ENCODE measurements at places on chromosomes 13 and 19.

GRCh38 chr13:46795321-46795720 is 1.6 kb downstream of the ESD start:
- DNase-seq, result no peak

- peak; percentile 85 for DNase-seq
Observed at GRCh38 chr19:45767410-45767880, 1.6 kb downstream of the SIX5 start.

DNA sequence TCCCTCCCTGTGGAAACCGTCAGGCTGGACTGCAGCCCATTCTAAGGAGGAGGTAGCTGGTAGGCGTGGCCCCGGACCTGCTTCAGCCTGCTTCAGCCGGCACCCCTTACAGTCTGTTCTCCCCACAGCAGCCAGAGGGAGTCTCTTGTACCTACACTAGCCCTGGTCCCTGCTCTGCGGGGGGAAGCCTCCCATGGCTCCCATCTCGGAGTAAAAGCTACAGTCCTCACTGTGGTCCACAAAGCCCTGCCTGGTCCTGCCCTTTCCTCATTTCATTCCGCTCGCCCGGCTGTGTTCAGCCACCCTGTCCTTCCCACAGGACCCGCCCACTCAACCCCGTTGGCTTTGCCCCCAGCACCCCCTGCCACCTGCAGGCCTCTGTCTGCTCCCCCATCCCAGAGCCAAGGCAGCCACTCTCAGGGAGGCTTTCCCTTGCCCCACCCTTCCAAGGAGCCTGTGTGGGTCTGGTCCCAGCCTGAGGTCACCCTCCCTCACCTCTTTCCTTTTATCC is 1.3 kb downstream of the PGLYRP1 start:
- no peak for DNase-seq

DNA sequence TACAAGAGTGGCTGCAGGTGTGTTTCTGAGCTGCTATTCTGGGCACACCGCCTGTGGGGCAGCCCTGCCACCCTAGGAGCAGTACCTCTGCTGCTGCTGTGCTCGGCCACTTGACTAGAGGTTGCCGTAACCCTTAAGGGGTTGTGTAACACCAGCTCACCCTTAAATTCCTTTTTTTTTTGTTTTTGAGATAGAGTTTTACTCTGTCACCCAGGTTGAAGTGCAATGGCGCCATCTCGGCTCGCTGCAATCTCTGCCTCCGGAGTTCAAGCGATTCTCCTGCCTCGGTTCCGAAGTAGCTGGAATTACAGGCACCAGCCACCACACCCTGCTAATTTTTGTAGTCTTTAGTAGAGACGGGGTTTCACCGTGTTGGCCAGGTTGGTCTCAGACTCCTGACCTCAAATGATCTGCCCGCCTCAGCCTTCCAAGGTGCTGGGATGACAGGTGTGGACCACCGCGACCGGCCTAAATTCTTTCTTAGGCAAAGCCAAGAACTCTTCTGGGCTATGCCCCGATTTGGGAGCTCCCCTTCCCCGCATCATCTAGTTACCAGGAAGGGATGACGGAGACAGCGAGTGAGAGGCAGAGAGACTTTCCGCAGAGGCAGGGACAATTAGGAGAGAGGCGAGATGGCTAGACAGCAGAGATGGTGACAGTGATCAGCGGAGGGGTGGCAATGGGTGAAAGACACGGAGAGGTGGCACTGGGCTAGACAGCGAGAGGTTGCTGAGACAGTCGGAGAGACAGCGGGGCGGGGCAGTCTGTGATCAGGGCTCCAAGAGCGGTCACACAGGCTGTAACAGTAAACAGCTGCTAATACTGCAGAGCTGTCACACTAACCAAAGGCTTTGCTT is 4.4 kb upstream of the LILRA5 start:
- DNase-seq, result no peak

DNA sequence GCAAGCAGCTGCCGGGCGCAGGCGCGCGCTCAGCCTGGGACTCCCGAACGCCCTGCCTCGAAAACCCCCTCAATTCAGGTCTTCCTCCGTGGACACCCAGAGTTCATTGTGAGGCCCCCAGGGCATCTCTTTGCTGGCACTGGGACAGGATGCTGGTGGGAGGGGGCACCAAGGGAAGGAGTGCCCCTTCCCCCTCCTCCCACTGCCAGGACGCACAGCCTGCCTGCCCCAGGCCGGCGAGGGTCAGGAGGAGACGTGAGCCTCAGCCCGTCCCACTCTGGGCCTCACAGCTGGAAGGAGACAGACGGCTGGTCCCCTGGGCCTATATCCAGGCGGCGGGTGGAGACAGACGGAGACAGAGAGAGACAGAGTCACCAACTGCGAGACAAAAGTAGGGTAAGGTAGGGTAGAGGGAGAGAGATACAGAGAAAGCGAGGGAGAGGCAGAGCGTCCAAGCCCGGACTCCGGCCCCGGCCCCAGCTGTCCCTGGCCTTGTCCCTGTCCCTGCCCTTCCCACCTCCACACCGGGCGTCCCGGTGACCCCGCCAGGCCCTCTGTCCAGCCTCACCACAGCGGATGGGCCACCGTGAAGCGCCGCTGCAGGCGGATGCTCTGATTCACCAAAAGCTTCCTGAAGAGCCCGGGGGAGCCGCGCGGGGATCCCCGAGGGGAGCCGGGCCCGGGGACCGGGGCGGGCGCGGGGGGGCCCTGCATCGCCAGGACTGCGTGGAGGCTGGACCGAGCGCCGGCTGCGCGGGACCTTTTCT is at the start of gene PDE4C:
PDE4C (minus strand) TSS at position 737 of the 767 bp plus-strand sequence; CDS start at position 714, 23 bp downstream.
- no peak for DNase-seq

All from fibroblast of the aortic adventitia (primary cell).